Caki2 (cell line): ENCODE measurements at places on chromosomes 12 and 14. TPM values are rescaled to one million over a fixed set of nuclear protein-coding genes. Genes with fewer than 3 reads are reported as not detected.

DNA sequence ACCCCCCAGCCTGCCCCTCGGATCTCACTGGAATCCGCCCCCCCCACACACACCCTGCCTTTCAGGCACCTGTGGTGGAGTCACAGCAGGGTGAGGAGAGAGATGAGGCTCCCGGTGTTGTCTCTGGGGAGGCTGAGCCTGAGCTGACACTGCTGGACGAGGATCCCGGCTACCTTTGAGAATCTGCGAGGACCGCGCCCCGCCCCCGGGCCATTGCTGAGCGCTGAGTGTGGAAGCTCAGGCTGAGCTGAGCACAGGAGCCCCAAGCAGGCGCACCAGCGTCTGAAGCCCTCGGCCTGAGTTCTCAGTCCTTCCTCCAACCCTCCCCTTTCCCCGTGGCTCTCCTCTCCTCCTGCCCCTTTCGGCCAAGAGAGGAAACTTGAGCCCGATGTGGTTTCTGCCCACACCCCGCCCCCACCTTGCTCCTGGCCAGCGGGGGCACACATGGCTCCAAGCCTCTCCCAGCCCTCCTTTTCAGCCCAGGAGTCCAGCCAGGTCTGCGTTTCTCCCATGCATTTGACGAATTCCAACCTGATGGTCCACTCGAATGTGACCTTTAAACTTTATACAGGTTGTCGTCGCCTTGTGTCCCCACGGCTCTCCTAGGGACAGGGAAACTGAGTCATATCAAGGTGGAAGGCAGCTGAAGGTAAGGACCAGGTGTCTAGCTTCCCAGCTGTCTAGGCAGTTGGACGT, at the start of gene NFE2:
TSS of gene NFE2 (minus strand) at position 284 of the 696 bp plus-strand sequence. CDS start 5,767 bp downstream, outside the sequence.
- DNase-seq = no peak

- DNase-seq = peak; percentile 61
Observed at GRCh38 chr14:91418387-91419043, 895 bp upstream of the CCDC88C start.

- no peak for DNase-seq
Observed at GRCh38 chr12:90954921-90955320, at the start of gene CCER1. CCER1 (minus strand) TSS chr12:90955176; CDS start chr12:90954742, 434 bp downstream.

DNA sequence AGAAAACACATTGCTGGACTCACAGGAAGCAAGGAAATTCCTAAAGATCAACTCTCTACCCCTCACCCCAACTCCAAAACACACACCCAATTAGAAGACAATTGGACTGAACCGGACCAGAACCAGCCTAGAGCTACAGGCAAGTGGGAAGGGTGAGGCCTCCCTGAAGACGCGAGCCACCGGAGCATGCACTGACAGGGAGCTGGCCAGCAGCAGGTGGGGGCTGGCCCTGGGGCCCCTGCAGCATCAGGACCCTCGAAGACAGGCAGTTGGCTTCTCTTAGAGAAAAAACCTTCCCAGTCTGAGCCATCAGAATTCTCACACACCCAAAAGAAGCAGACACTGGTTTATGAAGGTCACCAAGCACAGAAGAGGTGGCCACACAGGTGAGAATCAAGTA, 209.5 kb upstream of the DIO3 start:
- DNase-seq = no peak

DNA sequence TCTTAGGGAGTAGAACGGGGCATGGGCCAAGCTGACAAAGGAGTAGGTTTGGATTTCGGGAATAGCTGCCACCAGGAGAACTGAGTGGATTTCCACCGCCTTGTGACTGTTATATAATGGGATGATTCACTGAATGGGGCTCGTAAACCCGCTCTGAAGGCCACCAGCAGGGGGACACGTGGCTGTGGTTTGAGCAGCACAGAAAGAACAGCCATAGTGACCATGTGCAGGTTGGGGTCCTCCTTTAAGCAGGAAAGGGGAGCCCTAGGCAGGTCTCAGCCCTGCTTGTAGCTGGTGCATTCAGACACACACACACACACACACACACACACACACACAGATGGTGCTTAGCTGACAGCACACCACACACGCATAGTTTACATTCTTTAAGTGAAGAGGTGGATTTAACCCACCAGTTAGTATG, 8.6 kb upstream of the ASB2 start:
- DNase-seq = peak; percentile 56

- DNase-seq = no peak
Observed at GRCh38 chr12:54270345-54270744, 9.6 kb downstream of the CBX5 start.

DNA sequence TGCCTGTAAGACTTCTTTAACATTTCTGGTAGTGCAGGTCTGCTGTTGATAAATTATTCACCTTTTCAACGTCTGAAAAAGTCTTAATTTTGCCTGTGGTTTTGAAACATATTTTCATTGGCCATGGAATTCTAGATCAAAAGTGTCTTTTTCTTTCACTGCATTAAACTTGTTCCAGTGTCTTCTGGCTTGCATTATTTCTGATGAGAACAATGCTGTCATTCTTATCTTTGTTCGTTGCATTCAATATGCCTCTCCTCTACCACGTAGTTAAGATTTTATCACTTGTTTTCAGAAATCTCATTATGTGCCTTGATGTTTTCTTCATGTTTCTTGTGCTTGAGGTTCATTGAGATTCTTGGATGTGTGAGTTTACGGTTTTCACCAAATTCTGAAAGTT, 13.4 kb upstream of the KIF26A start:
- no peak for DNase-seq

- DNase-seq = no peak
Observed at GRCh38 chr14:72828604-72829003, 65.3 kb downstream of the DPF3 start.

DNA sequence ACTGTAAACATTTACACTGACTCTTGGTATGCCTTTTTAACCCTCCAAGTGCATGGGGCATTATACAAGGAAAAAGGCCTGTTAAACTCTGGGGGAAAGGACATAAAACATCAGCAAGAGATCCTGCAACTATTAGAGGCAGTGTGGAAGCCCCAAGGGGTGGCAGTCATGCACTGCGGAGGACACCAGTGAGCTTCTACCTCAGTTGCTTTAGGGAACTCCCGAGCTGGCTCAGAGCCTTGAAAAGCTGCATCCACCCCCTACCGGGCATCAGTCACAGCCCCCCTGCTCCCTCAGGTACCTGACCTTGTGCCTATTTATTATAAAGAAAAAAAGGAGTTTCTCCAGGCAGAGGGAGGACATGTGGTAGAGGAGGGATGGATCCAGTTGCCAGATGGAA, 695.6 kb upstream of the LMO3 start:
- DNase-seq = no peak

- DNase-seq = no peak
Observed at GRCh38 chr12:11755302-11755930, 105.9 kb downstream of the ETV6 start.

Gene ADIPOR2
- 33.9 and 35.6 TPM in 2 replicates for total RNA-seq

Gene KLC1
- 55.8 and 80.3 TPM in 2 replicates for total RNA-seq

Gene OR4K2
- total RNA-seq = not detected in 2 replicates

Gene DPPA3
- total RNA-seq = not detected in 2 replicates

Gene AGAP2
- 0.46 and 1.1 TPM in 2 replicates for total RNA-seq
